ENCODE measurements at places on chromosomes 12 and 14.

DNA sequence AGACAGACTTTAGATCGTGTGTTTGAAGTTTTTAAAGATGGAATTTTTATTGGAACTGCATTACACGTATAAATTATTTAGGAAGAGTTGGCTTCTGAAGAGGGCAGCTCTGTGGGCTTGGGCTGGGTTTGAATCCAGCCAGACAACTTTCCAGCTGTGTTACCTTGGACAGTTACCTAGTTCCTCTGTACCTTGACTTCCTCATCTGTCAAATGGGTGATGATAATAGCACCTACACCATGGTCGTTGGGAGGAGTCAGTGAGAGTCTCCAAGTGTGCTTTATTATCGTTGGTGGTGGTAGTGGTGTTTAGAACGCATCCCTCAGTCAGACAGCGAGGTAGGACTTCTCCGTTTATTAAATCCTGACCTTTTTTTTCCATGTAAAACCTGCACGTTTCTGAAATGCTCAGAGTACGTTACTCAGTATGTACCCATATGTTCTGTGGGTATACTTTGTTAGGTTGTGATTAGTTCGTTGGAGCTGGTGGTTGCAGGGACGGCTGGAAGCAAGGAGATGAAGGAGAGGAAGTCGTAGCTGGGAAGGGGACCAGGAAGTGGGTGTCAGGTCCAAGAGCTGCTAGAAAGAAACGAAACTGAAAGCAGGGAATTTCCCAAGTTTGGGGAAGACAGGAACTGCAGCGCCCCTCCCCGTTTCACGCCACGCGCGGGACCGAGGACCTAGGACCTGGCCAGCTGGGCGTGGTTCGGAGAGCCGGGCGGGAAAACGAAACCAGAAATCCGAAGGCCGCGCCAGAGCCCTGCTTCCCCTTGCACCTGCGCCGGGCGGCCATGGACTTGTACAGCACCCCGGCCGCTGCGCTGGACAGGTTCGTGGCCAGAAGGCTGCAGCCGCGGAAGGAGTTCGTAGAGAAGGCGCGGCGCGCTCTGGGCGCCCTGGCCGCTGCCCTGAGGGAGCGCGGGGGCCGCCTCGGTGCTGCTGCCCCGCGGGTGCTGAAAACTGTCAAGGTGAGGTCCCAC, at the start of gene OAS3:
TSS of gene OAS3 (plus strand) at position 734 of the 979 bp plus-strand sequence. CDS start at position 791, 57 bp downstream.
- DNase-seq, result peak; percentile 60

DNA sequence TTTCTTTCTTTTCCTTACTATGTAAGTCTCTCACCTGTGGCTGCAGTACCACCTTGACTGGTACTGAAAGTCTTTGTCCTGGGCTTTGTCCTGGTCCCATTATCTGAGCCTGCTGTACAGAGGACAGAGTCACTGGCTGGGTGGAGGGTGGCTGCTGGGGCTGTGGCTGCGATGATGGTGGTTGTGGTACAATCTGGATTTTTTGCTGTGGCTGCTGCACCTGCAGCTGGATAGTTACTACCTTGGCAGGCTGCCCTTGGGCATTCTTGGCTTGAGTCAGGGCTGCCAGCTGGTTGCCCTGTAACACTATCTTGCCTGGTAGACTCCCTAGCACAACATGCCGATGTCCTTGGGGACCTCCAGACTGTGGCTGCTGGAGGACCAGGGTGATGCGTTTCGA, 27.0 kb downstream of the CHD8 start:
- no peak for DNase-seq

- no peak for DNase-seq
These were observed 30.5 kb upstream of the GPATCH2L start for GRCh38 chr14:76121089-76121748.

GRCh38 chr12:23555180-23555824, 394.2 kb downstream of the SOX5 start:
- DNase-seq, result no peak

- DNase-seq, result no peak
These were observed 125.9 kb downstream of the CCER1 start for GRCh38 chr12:90829044-90829443.

GRCh38 chr12:89919241-89919906, 210.7 kb upstream of the ATP2B1 start:
- DNase-seq, result no peak

All from activated effector memory CD4-positive, alpha-beta T cell treated with Interleukin-2 at 50 U/mL for 16 hours (primary cell).